Stimulated activated CD8-positive, alpha-beta memory T cell treated with anti-CD3 and anti-CD28 coated beads, Interleukin-7, amount 100 ng/mL, for 24 hours (primary cell): ENCODE measurements at places on chromosomes 6 and 20.

DNA sequence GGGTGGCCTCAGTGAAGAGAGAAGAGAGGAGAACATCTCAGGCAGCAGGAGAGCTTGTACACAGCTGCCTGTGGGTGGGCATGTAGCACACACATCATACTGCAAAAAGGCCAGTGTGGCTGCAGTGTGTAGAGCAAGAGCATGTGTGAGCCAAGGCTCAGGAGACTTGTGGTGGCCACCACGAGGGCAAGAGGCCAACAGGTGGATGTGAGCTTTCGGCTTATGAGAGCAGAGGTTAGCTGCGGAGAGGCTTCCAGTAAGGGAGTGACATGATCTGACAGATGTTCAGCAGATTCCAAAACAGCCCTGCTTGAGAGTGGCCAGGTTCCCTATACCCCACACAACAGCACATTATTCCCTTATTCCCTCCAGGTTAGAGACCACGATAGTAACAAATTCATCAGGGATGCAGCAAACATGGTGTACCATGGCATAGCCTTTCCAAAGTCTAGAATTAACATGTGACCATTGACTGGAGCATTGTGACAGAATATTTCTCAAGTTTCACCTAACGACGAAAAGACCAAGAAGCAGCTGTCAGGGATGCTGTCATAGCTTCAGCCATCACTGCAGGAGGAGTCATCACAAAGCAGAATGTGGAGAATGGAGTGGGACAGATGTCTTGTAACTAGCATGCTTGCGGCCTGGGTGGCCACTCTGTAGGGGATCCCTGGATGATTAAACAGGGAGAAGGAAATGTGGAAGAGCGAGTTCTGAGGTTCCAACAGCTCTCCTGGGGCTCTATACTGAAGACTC lies 23.1 kb downstream of the HM13 start:
- DNase-seq: no peak

GRCh38 chr20:48128436-48128835 lies 343.2 kb upstream of the SULF2 start:
- DNase-seq: no peak

- no peak for DNase-seq
Measured at GRCh38 chr20:16346956-16347355, 226.3 kb downstream of the KIF16B start.

- DNase-seq: no peak
Measured at GRCh38 chr20:22575087-22575721, 9.2 kb downstream of the FOXA2 start.
